GM12878 (cell line): ENCODE measurements at places on chromosomes 16 and 17. TPM values are rescaled to one million over a fixed set of nuclear protein-coding genes. Genes with fewer than 3 reads are reported as not detected.

NAT9 gene
- total RNA-seq: 44.8 and 45.3 TPM in 2 replicates

DNA sequence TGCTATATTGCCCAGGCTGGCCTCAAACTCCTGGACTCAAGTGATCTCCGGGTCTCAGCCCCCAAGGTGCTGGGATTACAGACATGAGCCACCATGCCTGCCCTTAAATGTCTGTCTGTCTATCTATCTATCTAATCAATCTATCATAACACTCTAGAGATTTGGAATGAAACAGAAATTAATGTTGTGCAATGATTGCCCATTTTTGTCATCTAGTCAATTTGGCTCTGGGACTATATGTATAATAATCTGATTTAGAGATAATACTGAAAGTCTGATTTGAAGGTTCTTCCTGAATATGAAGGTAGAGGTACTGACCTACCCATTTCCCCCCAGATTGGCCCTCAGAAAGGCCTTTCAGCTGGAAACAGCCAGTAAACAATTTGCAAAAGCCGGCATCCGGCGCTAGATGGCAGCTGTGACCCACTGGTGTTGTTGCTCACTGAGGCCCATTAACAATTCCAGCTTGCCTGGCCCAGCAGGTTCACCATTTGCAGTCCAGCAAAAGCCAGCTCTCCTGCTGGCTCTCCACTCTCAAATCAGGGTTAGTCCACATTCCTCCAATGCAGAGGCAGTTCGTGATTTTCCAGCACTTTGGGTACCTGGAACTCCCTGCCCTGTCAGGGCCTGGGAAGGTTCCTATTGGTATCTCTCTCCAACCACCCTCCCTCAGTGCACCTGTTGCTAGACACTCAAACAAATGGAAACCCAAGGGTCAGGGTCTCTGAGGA is 22.9 kb upstream of the C16orf87 start:
- DNase-seq: no peak

DNA sequence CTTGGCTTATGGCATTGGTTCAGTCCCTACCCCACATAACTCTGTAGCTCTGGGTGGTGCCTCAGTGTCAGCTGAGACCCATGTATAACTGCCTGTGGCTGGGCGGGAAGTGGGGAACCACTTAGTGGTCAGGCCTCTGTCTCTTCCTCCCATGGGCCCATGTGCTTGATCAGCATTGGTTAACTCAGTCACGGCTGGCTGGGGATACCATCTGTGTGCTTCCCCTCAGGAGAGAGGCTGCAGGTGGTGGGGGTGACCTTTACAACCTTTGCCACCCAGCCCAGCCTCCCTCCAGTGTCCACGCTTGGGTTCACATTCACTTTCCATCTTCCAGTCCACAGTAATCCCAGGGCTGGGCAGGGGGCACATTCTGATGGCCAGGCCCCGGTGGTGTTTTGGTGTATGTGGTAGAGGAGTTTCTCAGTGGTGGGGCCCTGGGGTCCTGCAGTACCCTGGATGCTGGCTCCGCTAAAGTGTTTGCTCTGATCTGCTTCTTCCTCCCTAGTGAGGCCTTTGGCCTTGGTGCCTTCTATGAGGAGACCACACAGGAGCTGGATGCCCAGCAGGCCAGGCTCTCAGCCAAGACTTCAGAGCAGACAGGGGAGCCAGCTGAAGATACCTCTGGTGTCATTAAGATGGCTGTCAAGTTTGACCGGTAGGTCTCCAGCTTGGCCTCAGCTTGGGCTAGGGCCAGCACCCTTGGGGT is 10.2 kb upstream of the NFATC3 start:
- DNase-seq: peak; percentile 95

- DNase-seq: no peak
Observed at GRCh38 chr16:20866145-20866772, 33.9 kb downstream of the DCUN1D3 start.

- DNase-seq: no peak
Observed at GRCh38 chr17:50362661-50363060, 10.3 kb downstream of the MRPL27 start.

DNA sequence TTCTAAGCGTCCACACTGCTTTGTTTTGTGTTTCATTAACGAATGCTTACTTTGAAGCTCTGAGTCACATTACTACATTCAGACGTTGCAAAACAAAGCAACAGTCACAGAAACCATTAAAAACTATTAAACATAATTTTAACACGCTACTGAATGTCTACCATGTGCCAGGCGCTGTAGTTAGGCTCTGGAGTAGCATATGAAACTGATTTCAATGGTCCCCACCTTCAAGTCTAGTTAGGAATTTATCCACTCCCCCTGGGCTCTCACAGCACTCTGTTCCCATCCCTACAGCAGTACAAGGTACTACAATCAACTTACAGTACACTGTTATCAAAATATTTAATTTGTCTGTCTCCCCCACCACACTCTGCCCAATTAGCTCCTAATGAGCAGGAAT is 631 bp downstream of the UTP6 start:
- no peak for DNase-seq

GRCh38 chr16:16067127-16067526 is 117.7 kb downstream of the ABCC1 start:
- no peak for DNase-seq

- DNase-seq: no peak
Observed at GRCh38 chr17:81170727-81171494, 4.9 kb upstream of the AATK start.

- no peak for DNase-seq
Observed at GRCh38 chr16:85519540-85520231, 93.4 kb upstream of the GSE1 start.

TRIM47 gene
- total RNA-seq: 8.6 and 9.8 TPM in 2 replicates

ABCC6 gene
- total RNA-seq: 0.05 TPM in 1 of 2 replicates, not detected in the other

OR1A2 gene
- total RNA-seq: not detected in 2 replicates

CCL1 gene
- total RNA-seq: 0.54 TPM in 1 of 2 replicates, not detected in the other

ITGAX gene
- total RNA-seq: 30.0 and 37.9 TPM in 2 replicates

DNA sequence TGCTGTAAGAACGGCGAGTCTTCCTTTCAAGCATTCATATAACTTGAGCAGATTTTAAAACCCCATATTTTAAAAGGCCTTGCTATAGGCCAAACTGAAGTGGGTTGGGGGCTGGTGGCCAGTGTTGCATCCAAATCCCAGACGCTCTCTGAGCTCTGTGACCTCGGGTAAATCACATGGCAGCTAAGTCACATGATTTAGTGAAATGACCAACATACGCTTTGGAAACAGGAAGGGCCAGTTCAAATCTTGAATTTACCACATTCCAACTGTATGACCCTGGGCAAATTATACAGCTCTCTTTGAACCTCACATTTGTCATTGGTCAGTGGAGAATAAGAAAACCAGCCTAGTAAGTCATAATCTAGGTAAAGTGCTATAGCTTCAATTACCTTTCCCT is 519.3 kb downstream of the HAPSTR1 start:
- no peak for DNase-seq

GOT2 gene
- total RNA-seq: 131 and 132 TPM in 2 replicates

DNA sequence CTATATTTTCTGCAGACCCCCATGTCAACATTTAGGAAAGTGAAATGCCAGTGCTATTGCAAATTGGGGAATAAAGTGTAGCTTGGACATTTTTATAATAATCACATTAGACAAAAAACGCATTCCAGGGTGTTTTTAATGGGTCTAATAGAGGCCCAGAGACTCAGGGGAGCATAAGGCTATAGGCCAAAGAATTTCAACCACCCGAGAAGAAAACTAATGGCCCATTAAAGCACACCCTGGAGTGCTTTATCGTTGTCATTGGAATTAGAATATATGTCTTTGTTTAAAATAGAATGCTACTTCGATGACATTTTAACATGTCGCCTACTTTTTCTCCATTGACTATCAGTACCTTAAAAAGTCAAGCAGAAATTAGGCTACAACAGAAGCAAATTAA is 414.1 kb upstream of the CDH8 start:
- no peak for DNase-seq

UNC13D gene
- 58.6 and 63.9 TPM in 2 replicates for total RNA-seq

DNA sequence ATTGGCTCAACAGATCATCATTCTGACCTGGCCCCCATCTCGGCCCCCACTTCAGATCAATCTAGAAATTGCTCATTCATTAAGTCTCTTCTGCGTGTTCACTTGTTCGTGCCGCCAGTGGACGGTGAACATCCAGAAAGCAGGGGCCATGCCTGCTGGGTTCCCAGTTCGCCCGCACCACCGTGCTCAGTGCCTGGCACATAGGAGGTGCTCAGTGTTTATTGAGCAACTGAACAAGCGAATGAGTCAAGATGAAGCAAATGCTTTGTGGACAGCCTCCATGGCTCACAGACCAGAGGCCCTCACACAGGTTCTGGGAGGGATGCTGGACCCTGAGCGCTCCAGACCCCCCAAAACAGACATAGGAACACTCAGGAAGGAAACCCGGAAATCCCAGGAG is 13.9 kb downstream of the BEAN1 start:
- no peak for DNase-seq

DNA sequence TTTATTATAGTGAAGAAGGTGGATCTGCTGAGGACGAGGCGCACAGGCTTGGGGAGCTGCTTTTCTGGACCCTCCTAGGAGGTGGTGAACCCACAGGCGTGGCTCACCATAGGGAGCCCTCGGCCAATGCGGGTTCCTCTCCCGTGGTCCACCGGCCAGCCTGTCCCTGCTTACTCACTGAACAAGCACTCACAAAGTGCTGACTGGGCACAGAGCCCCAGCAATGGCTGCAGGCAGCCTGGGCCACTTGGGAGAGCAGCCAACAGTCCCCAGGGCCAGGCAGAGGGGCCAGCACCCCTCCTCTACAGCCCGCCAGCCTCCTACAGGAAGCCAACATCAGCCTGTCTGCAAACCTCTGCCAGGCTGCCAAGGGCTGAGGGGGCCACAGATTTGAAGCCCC is 19.1 kb upstream of the NCBP3 start:
- no peak for DNase-seq

DNA sequence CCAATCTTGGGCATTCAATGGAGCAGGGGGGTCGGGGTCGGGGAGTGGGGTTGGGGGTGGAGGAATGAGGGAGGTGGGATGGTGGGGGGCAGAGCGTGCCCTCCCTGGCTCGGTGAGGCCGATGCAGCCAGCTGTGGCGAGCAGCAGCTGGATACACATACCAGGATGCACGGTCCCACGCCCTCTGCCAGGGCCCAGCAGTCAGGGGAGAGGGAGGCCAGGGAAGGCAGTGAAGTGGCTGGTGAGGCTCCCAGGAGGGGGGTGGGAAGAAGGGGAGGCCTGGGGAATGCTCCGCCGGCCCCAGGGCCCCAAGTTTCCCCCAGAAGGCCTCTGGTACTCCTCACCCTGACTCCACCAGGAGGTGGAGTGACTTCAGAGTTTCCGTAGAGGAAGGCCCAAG is 77.6 kb upstream of the LHX1 start:
- no peak for DNase-seq

GRCh38 chr17:73595931-73596330 is 48.3 kb downstream of the SDK2 start:
- DNase-seq: no peak

DNA sequence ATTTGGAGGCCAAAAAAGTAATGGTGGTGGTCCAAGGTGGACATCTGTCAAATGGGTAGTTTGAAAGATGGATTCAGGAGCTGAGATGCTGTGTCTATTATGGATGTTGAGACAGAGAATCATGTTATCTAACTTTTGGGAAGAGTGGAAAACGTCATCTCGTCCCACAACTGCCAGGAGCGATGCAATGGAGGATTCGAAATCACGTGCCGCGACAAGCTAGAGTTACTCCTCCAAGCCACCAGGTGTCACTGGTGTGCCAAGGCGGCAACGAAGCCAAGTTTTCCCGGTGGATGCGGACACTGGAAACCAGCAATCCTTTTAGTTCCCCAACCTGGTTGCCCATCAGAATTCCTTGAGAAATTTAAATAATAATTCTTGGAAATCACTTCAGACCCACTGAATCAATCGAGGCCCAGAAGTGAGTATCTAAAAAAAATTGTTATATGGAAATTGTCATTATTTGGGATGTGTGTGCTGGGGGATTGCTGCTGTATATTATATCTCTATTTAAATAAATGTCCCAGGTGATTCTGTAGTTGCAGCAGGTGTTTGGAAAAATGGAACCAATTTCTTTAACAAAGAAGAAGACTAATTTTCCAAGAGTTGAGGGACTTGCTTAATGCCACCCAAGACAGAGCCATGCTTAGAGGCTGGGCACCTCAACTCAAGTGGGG is 206.1 kb downstream of the HAPSTR1 start:
- no peak for DNase-seq

- DNase-seq: no peak
Observed at GRCh38 chr17:9273428-9274391, 252.4 kb downstream of the NTN1 start.

GRCh38 chr17:45700171-45701090 is 83.7 kb upstream of the CRHR1 start:
- no peak for DNase-seq

DNA sequence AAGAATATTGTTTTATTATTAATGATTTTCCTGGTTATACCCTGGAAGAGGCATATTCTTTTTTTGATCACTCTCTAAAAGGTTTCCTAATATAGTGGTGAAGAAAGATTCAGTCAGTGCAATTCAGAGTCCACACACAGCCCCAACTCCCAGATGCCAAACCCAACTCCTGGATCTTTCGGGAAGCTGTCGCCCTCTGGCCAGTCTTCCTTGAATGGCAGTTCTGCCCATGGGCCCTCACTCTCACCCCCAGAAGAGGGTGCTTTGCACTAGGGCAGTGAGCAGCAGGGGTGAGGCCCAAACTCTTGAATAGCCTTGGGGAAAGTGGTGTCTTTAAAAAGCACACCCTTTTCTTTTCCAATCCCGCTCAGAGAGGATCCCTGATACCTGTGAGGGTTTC is 11.0 kb downstream of the KRT32 start:
- no peak for DNase-seq

DNA sequence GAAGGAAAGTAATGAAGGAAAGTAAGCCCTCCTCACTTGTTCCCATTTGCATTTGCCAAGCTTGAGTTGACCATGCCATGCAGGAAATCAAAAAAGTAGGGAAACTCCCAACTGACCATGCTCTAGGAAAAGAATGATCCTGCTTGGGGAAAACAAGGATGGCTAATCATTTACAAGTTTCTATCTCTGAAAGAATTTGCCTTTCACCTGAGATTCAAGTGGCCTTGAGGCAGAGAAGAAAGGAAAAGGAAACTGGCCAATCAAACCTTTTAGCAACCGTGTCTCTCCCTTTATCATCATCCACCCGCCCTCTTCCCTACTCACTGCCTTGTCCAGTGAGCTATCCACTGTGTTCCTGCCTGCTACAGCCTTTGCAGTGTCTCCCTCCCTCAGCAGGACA is 757.2 kb upstream of the SOX9 start:
- no peak for DNase-seq

GRCh38 chr17:42806249-42806648 is 7.6 kb downstream of the CNTD1 start:
- DNase-seq: no peak

TMEM231 gene
- total RNA-seq: 5.6 and 5.9 TPM in 2 replicates

GRCh38 chr16:711548-712320 is 3.2 kb upstream of the METRN start:
- no peak for DNase-seq

DNA sequence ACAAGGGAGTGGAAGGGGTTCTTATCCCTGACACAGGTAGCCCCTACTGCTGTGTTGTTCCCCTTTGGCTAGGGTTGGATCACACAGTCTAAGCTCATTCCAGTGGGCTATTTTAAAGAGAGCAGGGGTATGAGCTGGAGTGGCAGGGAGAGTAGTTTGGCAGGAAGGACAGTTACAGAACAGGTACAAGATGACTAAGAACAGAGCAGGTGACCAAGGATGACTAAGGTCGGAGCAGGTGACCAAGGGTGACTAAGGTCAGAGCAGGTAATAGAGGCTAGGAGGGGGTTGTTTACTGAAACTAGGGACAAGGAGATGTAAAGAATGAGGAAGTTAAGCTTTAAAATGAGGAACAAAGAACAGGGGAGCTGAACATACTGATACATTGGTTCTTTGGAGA is 58.8 kb downstream of the UTP18 start:
- DNase-seq: no peak
